ENCODE measurements at places on chromosomes 3 and 15.

DNA sequence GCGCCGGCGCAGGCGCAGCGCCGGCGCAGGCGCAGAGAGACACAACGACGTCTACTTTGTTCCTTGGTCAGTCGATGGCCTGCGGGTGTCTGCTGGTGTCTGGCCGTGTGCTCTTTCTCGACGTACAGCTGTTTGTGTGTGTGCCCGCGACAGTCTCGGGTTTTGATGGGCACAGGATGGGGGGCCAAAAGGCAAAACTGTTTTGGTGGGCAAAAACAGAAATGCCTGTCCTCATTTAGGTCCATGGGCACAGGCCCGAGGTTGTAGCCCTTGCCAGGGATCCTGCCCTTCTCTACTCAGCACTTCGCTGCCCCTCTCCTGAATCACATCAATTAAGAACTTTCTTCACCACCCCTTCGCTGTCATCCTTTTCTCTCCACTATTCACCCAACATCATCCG is 184.8 kb upstream of the CHL1 start:
- DNase-seq, result no peak

DNA sequence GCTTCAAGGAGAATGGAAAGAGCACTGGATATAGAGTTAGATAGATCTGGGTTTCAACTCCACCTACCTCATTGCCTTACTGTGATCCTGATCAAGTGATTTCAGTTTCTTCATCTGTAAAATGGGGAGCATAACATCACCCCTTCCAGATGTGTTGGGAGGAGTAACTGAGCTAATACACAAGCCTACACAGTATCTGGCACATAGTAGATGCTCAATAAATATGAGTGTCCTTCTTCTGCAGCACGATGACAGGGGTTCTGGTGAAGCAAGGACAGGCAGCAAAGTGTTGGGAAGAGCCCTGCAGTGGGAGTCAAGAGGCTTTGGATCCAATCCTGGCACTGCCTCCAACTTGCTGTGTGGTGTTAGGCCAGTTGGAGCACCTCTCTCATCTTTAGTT is 270.0 kb downstream of the UACA start:
- no peak for DNase-seq

DNA sequence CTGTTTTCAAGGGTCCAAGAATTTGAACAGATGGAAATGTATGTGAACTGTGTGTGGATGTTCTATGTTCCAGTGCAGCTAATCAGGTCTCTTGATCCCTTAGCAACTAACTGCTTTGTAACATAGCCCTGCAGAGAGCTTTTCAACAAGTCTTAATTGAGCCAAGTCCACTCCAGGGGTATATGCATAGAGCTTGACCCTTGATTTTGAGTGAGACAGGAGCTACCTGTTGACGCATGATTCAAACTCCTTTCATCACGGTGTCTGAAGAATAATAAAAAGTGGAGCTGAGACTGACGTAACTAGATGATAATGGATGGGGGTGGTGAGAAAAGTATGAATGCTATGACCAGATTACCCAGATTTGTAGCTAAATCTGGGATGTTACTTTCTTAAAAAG is 93.3 kb upstream of the CCDC54 start:
- no peak for DNase-seq

DNA sequence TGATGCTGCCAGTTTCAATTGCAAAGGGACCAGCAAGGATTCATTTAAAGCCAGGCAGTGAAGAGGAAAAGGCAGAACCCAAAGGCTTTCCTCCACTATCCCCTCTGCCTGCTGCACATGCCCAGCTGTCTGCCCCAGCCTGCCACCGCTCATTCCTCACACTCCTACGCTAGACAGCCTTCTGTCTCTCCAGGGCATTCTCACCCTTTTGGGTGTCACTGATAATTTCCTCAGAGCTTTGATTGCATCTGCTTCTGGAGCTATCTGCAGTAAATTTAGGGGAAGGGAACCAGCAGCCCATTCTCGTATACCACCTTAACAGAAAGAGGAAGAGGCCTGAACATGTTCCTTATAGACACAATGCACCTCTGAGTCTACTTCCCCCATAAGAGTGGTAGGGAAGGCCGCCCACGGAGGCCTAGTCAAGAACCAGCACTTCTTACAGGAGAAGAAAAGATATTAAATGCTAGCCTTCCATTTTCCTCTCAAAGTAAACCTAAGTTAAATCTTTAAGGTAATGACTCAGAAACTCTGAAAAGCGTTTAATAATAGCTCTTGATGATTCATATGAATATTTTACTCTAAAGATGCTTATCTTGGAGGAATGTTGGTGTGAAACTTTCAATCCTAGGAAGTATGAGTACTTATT is 20.9 kb downstream of the NUDT16 start:
- DNase-seq, result no peak

GRCh38 chr3:197878427-197878826 is 71.6 kb upstream of the RPL35A start:
- DNase-seq, result no peak

- no peak for DNase-seq
These were observed 56.0 kb upstream of the MME start for GRCh38 chr3:155024006-155024638.

DNA sequence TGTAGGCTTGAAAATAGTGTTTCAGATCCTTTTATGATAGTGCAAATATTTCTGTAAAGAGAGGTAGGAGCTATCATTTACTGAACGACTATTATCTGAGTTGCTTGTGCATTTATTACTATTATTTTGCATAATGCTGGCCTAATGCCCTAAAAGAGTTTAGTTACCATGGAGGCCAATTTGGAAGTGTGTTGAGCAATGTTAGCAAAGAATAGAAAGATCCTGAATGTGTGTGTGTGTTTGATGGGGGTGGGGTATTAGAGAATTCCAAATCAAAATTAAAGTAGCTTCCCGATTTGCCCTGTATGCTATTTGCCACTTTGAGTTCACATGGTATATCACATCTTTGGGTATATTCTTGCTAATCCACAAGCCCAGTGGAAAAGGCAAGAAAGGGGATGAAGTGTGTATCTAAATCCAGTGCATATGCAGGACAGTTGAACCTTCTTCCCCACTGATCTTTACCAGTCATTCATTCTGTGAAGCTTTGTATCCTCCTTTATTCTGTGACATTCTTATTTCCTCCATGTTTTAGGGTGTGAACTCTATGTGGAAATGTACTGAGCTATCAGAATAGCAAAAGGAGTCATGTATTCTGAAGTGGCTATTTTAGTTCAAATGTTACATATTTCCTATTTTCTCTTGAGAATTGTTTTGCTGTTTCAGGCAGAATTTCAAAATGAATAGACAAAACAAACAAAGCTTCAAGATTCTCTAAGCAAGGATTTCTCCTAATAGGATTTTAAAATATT is 45.7 kb upstream of the PLSCR5 start:
- DNase-seq, result no peak

- DNase-seq, result peak; percentile 51
These were observed 47.6 kb upstream of the CD200R1L start for GRCh38 chr3:112894258-112894657.

GRCh38 chr3:124346487-124346886 is 354.6 kb upstream of the ROPN1 start:
- DNase-seq, result no peak

DNA sequence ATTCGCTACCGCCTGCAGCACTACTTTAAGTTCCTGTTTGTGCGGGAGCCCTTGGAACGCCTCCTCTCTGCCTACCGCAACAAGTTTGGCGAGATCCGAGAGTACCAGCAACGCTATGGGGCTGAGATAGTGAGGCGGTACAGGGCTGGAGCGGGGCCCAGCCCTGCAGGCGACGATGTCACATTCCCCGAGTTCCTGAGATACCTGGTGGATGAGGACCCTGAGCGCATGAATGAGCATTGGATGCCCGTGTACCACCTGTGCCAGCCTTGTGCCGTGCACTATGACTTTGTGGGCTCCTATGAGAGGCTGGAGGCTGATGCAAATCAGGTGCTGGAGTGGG is 995 bp downstream of the CHST14 start:
- no peak for DNase-seq

DNA sequence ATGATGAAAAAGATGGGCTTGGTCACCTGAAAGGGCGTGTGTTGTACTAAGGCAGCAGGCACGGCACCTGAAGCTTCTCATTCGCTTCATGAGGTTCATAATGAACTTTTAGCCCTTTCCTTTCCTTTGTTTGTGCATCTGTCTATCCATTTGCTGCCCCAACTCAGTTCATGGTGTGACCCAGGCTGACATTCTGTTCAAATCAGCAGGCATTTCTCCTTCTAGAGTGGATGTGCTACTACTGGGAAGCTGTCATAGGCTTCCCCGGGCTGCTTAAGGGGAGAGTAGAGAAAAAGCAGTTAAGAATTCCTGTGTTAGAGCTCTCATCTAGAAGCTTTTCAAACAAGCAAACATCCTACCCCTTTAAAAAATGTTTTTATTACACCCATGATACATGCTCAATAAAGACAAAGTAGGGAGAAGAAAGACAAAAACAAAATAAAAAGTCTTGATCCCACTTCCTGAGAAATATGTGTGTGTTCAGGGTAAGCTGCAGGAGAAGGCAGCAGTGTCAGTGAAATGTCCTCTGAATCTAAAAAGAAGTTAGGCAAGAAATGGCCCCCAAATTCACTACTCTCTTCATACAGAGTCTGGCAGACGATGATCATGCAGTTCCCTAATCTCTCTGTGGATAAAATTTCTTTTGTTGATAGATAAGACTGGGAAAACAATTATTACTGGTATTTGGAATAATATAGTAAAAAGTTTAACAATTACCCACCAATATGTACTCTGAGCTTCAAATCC is 136.9 kb upstream of the PFN2 start:
- no peak for DNase-seq

- DNase-seq, result no peak
These were observed 27.7 kb downstream of the C15orf39 start for GRCh38 chr15:75229191-75230015.

GRCh38 chr3:60079076-60079475 is 1029.3 kb upstream of the CFAP20DC start:
- DNase-seq, result no peak

DNA sequence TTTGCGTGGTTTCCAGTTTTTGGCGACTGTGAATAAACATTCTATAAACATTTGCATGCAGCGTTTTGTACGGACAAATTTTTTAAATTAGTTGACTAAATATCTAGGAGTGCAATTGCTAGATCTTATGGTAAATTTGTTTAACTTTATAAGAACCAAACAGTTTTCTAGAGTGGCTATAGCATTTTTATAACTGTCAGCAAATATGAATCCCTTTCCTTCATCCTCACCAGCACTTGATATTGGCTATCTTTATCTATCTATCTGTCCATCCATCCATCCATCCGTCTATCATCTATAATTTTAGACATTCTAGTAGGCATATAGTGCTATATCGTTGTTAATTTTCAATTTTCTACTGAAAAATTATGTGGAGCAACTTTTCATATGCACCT is 158.4 kb upstream of the CHRNA7 start:
- no peak for DNase-seq

DNA sequence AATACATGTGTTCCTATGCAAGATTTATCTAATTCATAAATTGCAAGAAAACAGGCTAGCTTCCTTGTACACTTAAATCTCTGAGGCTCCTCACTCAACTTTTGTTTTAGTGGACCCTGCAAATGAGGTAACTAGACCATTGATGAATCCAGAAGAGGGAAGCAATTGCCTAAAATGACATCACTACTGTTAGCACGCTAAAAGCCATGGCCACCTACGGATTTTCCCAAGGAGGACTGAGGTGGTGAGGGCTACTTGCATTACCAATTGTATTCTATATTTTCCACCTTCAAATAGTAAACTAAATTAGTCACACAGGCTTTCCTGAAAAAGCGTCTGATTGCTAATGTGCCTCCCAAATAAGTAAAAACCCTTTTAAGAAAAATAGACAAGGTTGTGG is 140.7 kb downstream of the GADL1 start:
- no peak for DNase-seq

DNA sequence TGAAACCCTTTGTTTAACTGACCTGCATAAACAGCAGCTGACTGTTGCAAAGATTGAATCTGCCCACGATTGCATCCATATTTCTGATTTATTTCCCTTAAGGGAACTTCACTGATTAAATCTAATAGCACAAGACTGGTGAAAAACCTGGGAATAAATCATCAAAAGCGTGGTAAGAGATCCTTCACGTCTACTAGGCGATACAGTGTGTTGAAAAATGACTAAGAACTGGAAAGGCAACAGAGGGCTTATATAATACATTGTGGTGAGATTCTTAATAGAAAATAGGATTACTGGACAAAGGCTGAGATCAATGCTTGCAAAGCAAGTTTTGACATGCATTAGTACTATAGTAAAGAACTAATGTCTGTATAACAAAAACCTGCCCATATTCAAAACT is 49.0 kb downstream of the POLQ start:
- DNase-seq, result no peak

DNA sequence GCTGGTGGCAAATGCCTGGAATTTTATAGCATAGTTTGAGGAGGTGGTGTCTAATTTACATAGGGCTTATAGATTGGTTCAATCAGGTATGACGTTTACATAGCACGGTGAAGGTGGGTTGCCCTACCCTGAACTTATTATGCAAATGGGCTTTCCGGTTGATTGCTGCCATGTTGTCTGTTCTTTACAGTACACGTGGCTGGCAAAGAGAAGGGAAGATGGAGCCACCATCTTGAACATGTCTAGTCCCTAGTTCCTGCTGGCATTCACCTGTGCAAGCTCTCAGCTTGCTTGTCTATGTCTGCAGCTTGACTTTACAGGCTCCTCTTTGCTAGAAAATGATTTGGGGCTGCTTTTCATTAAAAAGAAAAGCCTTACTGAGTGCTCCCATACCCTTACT is 14.0 kb upstream of the STAC start:
- no peak for DNase-seq

- DNase-seq, result no peak
These were observed 93.4 kb downstream of the KCNMB2 start for GRCh38 chr3:178629430-178630178.

DNA sequence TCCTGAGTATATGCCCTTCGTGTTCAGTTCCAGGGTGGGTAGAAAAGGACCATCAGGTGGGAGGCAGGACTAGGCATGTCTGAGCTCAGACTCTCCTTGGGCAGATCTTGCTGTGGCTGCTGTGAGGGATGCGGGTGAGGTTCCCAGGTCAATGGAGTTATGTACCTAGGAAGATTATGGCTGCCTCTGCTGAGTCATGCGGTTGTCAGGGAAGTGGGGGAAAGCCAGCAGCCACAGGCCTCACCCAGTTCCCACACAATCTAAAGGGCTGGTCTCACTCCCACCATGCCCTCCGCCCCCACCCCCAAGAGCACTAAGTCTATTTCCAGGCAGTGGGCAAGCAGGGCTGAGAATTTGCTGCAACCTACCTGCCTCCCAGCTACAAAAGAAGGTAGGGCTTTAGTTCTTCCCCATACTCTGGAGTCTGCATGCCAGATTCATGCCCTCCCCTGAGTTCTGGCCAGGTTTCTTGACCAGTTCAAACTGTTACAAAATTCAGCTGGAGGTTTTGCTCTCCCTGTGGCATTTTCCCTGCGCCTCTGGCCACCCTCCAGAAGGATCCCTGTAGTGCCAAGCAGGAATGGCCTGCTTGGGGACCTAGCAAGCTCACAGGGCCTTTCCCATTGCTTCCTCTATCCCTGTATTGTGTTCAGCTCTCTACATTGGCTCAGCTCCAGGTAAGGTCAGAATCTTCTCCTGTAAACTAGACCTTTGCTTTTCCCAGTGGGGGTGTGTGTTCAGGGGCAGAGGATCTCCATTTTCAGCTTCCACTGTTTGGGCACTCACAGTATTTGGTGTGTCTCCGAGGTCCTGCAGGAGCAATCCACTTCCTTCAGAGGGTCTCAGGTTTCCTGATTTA is 12.7 kb upstream of the TMCO5A start:
- DNase-seq, result no peak

GRCh38 chr15:71708051-71708429 is 102.3 kb upstream of the NR2E3 start:
- DNase-seq, result no peak

Data from H1 (cell line).